ENCODE measurements at places on chromosomes 3 and 15.

DNA sequence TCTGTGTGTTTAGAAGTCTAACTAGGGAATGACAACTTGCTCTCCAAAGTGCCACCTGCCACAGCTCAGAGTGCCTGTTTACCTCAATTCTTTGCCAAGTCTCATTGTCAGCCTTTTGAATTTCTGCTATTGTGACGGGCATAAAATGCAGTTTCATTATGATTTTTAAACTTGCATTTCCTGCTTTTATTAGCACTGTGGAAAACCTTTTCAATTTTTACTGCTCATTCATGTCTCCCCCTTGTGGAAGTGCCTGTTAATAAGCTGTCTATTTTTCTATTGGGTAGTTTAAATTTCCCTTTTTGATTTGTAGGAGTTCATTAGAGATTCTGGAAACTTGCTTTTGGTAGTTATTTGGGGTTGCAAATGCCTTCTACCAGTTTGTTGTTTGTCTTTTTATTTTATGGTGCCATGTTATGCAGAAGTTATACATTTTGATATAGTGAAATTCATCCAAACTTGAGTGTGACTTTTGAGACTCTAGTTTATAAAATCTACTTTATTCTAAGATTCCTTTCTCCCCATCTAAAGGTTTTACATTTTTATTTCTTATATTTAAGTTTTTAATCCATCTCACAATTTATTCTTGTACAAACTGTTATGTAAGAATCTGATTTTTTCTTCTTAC lies 53.9 kb upstream of the FRMD4B start:
- DNase-seq = no peak

DNA sequence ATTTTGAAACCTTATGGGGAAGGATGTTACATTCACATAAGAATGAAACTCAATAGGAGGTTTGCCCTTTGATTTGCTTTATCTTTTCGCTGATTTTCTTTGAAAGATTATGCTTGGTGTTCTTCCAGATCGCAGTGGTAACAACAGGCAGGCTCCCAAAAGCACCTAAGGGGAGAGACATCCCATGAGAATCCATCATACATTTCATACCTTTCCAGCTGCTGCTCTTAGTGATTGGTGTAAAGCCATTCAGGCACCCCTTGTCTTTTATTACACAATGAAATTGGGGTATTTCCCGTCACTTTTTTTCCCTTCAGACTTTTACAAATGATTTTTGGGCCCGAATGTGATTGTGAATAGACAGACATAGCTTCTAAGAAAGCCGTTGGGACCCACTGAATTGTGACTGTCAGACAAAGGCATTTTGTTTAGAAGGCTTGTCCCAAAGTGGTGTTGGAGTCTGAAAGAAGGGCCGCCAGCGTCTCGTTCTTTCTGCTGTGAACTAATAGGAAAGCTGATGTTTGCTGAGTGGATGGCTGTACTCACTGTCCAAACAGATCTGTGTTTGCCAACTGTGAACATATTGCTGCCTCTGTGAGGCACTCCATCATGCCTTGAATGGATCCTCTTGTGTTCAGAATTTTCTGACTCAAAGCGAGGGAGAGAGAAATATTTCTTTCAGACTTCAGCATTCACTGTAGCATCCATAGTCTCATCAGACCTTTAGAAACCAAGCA lies 164.3 kb downstream of the FNDC3B start:
- DNase-seq = no peak

- peak; percentile 27 for DNase-seq
Observed at GRCh38 chr15:67064607-67065530, 533 bp upstream of the SMAD3 start.

- DNase-seq = no peak
Observed at GRCh38 chr3:150349314-150350097, 58.6 kb upstream of the TSC22D2 start.

DNA sequence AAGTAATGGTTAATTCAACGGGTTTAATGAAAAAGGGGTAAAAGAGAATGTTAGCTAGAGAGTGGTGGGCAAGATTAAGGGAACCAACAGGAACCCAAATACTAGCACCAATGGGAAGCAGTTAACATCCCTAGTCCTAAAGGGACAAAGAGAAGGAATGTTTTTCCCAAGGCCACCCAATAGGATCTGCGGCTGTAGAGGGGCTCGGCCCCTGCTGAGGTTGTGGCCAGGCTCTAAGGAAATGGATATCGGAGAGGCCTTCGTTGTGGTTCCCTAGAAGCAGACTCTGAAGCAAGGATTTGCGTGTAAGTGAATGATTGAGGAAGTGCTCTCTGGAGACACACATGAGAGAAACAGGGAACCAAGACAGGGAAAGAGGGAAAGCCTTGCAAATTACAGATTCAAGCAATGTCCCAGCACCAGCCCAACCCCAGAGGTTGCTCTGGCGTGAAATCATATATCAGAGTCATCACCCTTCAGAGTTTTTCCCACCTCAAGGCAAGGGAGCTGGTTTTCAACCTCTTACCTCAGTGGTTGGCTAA lies 83.6 kb upstream of the TNIK start:
- DNase-seq = no peak

- DNase-seq = no peak
Observed at GRCh38 chr3:157652366-157652765, 149.2 kb upstream of the VEPH1 start.

- DNase-seq = no peak
Observed at GRCh38 chr3:184784731-184785500, 27.1 kb upstream of the VPS8 start.
